Activated T-helper 17 cell treated with anti-CD3 and anti-CD28 coated beads, Interleukin-2, amount 50 U/mL, for 72 hours (primary cell): ENCODE measurements at places on chromosomes 5 and 9. TPM values are rescaled to one million over a fixed set of nuclear protein-coding genes. Genes with fewer than 3 reads are reported as not detected.

The WDR38 gene
- not detected for total RNA-seq

The SHISAL2B gene
- total RNA-seq: not detected

The IFNA5 gene
- not detected for total RNA-seq

The CLINT1 gene
- 60.7 TPM for total RNA-seq

The PCSK5 gene
- 1.6 TPM for total RNA-seq

The KLHL3 gene
- total RNA-seq: 9.5 TPM

The CDH10 gene
- not detected for total RNA-seq

The CCNB1 gene
- total RNA-seq: 220 TPM

The PCDHGA5 gene
- not detected for total RNA-seq

The FOXI1 gene
- total RNA-seq: not detected

The DAB2IP gene
- not detected for total RNA-seq

The OLFM1 gene
- not detected for total RNA-seq

DNA sequence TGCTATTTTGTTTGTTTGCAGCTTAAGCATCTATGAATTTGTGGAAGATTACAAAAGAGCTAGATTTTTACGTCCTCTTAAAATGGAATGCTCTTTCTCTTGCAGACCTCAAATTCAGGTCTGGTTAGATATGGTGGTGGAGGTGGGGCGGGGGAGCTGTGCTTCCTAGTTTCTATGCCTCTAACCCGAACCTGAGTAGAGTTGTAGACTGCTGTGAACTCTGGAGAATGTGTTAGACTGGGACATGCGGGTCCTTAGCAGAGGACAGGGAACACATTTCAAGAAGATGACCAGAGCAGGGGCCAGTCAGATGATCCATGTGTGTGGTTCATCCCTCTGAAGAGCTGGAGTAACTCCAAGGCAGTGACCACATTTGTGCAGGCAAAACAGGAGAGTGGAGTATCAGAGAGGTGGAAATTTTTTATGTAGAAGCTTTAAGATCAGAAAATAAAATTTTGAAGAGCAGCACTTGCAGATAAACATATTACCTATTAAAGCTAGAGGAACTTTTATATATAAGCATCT lies 154.9 kb downstream of the FAM174A start:
- no peak for ATAC-seq

DNA sequence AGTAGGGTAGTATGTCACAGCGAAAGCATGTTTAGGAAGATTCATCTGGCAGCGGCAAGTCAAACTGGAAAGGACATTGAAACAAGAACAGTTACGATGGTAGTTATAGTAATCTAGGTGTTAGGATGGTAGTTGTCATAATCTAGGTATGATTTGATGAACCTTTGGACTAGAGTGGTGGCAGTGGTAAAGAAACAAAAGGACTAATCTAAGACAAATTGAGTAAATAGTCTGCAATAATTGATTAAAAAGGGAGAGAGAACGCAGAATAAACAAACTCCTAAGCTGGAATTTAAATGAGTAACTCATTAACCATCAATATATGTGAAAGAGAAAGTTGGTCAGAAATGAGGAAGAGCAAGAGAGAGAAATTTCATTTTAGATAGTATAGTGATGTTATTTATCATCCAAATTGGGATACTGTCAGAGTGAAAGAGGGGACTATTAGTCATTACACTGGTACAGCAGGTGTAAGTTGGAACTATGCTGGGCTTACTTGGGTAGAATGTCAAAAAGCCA lies 56.8 kb downstream of the MTREX start:
- ATAC-seq: peak; percentile 96

- no peak for ATAC-seq
These were observed 36.1 kb downstream of the YIPF5 start for GRCh38 chr5:144134194-144134826.

GRCh38 chr9:35643046-35643445 lies 7.7 kb downstream of the SIT1 start:
- no peak for ATAC-seq

- ATAC-seq: peak; percentile 99
These were observed 16.1 kb upstream of the FKTN start for GRCh38 chr9:105541838-105542237.

DNA sequence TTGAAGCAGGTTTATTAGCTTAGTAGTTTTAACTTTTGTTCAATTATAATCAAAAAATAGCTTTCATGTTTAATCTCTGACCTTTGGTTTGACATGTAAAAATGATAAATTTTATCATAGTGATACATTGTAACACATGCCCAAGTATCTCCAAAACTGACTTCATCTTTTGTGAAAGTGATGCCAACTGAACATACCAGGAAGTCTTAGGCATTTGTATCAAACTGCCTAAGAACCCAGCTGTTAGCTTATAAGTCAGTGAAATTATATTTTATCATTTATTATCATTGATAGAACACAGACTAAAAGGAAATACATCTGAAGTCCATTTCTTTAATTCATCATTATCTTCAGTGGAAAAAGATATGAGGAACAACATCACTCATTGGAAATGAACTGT lies 39.1 kb downstream of the NIPBL start:
- no peak for ATAC-seq

- no peak for ATAC-seq
These were observed 25.3 kb upstream of the TYRP1 start for GRCh38 chr9:12667892-12668291.

DNA sequence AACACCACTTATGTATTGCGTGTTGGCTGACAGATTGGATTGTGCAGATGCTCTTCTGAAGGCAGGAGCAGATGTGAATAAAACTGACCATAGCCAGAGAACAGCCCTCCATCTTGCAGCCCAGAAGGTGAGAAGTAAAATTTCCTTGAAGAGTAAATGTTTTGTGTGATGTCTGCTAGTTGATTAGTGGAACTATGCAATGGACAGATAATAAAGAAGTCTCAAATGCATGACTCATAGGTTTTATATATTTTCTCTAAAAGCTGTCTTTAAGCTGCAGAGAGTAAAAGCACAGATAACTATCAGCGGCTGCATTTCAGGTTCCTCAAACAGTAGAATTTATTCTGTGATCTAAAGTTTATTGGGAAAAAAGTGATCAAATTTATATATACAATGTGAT lies 27.4 kb downstream of the INVS start:
- ATAC-seq: no peak

DNA sequence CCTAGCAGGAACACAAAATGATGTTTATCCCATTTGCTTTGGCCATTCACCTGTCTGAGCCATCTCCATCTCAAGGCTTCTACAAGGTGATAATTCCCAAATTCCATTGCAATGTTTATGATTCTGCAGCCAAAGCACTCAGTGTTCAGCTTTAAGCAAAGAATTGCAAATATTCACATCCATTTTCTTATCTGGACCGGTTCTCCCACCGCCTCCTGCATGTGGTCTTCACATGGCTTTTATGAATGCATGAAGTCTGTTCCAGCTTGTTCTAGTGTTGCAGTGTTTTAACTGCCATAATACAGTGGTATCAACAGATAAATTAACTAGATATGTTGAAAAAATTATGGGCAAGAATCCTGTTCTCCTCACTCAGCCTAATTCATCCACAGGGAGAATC lies 443.0 kb upstream of the KLF4 start:
- no peak for ATAC-seq

GRCh38 chr9:93671020-93671338 lies 94.6 kb downstream of the PHF2 start:
- ATAC-seq: no peak

GRCh38 chr5:14258840-14259239 lies 115.7 kb downstream of the TRIO start:
- no peak for ATAC-seq

DNA sequence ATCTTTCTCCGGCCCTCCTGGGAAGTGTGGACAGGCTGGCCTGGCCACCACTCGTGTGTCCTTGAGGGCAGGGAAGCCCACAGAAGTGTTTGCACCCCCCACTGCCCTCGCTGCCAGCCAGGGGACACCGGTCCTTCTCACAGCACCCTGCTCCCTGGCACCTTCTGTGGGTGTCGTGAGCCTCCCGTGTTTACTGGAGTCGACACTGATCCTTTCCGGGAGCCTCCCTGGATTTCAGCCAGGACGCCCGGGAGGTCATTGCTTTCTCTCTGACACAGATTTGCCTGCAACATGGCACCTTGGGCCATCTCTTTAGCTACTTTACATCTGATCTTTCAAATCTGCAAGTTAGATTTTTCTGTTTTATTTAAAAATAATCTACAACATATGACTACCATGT lies 120.4 kb upstream of the CACNA1B start:
- ATAC-seq: no peak

GRCh38 chr9:137550231-137550621 lies at the start of gene PNPLA7:
Gene PNPLA7 (minus strand): TSS chr9:137550402. CDS start chr9:137550197, 205 bp downstream.
- peak; percentile 37 for ATAC-seq

- ATAC-seq: no peak
These were observed 255.6 kb downstream of the NR3C1 start for GRCh38 chr5:143147902-143148301.

DNA sequence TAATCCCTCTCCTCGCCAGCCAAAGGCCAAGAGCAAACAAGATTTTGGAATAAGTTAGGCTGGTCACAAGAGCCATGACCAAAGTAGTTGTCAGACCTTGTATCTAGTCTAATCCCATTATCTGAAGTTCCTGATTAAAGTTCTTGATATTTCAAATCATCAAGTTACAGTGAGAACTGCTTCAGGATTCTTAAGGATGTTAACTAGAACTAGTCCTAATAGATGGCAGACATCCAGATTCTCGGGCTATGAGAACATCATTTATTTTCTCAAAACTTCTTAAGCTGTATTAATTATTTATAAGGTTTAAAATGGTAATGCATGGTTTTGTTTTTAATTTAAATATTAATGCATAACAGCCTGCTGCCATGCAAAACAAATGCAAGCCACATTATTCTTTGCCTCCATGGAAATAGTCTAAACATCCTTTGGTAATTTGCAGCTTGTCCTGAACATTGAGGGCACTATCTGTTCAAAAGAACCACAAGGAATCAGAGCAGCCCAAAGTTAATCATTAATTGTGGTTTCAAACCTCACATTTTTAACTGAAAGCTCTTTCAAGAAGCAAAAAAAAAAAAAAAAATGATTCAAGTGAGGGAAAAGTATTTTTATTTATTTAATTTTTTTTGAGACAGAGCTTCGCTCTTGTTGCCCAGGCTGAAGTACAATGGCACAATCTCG lies 95.1 kb downstream of the TTC39B start:
- no peak for ATAC-seq

GRCh38 chr9:111842313-111842712 lies 47.6 kb upstream of the SHOC1 start:
- ATAC-seq: no peak

DNA sequence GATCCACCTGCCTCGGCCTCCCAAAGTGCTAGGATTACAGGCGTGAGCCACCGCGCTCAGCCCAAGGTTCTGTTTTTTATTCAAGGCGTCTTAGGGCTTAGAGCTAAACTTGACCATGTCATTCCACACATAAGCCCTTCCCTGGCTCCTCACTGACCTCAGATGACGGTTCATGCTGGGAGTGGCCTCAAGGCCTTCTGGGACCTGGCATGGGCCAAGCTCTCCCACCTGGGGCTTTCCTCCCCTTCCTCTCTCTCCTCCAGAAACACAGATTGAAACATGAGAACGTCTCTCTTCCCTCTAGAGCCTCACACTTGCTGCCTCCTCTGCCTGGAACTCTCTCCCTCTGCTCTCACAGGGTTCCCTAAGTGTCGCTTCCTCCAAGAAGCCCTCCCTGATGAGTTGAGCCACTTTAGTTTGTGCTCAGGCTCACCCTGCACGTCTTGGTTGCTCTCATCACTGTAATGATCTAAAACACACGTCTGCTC lies 155.6 kb upstream of the IER5L start:
- ATAC-seq: no peak

DNA sequence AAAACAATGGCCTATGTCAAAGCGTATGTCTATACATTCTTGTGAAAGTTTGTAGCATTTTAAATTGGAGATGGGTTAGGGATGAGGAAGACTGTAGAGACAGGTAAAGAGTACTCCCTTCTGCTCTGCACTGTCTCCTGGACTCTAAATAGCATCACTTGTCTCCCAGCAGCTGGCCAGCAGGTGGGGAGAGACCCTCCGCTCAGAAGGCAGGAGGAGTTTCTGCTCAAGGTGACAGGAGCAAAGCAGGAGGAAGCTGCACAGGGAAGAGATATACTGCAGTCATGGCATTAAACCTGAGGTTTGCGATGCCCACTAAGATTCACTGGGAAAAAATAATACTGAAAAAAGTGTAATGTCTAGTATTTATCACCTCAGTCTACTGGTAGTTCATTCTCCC lies 10.7 kb upstream of the ASTN2 start:
- ATAC-seq: no peak

DNA sequence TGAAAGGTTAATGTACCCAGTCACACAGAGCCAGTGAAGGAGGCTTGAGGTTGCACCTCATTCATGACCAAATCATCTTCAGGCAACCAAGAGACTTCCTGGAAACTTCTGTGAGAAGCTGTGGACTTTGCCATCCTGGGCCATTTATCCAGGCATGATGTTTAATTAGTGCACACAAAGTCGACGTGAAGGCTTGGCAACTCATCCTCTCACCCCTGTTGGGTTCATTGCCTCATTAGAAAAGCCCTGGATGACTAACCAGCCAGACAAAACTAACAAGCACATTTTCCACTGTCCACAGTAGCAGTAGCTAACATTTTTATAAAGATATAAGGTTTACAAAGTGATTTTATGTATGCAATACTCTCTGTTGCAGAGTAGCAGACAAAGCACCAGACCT lies 65.7 kb upstream of the ZNF462 start:
- ATAC-seq: no peak

- no peak for ATAC-seq
These were observed 187.3 kb downstream of the TENT4A start for GRCh38 chr5:6900247-6901227.

- ATAC-seq: no peak
These were observed 26.4 kb upstream of the RNF130 start for GRCh38 chr5:180097926-180098325.

GRCh38 chr5:118789366-118789765 lies 199.0 kb downstream of the DTWD2 start:
- no peak for ATAC-seq

- peak; percentile 34 for ATAC-seq
These were observed 11.8 kb downstream of the ITGA1 start for GRCh38 chr5:52799358-52799982.

DNA sequence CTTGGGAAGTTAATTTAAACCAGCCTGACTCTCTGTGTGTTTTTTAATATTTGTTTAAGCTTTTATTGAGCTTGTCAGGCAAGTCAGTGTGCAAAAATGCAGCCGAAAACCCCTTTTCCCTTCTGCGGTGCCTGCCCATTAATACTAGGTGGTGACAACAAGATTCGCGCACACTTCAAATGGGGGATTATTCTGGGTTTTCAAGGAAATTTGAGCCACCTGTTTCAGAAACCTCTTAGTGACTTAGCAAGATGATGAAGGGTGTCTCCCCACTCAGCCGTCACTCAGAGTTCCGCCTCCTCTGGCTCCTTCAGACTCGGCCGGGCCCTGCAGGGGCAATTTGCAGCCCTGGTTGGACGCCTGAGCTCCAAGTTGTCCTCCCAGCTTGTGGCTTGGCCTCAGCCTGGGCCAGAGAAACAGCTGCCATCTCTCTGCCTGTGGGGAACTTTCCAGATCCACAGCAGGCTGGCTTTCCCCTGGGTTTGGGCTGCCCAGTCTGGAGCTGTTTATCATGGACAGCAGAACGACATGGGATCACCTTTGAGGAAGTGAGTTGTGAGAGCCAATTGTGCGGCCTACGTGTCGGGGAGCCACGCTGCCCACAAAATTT lies 75.9 kb downstream of the SPRY4 start:
- ATAC-seq: no peak

- no peak for ATAC-seq
These were observed 157.0 kb downstream of the FAM114A2 start for GRCh38 chr5:153881687-153882086.
